ENCODE measurements at places on chromosomes 16 and 17. TPM values are rescaled to one million over a fixed set of nuclear protein-coding genes. Genes with fewer than 3 reads are reported as not detected.

GRCh38 chr16:80883159-80883642 is 78.8 kb upstream of the CDYL2 start:
- no peak overlapping the region for H3K4me3 ChIP-seq
- H3K4me1 ChIP-seq, result peaks cover 21% of the 10 kb centered on the region
- H3K27ac ChIP-seq, result no peak overlapping the region
- H3K27me3 ChIP-seq, result no peaks in the 10 kb centered on the region
- DNase-seq, result peak; percentile 79
- H3K36me3 ChIP-seq, result no peaks in the 10 kb centered on the region

GRCh38 chr16:53048139-53048915 is 4.4 kb downstream of the CHD9NB start:
- H3K4me3 ChIP-seq, result no peak overlapping the region
- H3K36me3 ChIP-seq, result no peaks in the 10 kb centered on the region
- peak; percentile 53 for DNase-seq
- H3K27me3 ChIP-seq, result no peaks in the 10 kb centered on the region

Gene DNAJA2
- total RNA-seq, result 17.1 TPM

GRCh38 chr17:68603656-68604055 is 2.5 kb upstream of the FAM20A start:
- no peaks in the 10 kb centered on the region for H3K36me3 ChIP-seq
- H3K27me3 ChIP-seq, result peaks cover 47% of the 10 kb centered on the region
- H3K4me1 ChIP-seq, result peaks cover 20% of the 10 kb centered on the region
- H3K4me3 ChIP-seq, result no peak overlapping the region

GRCh38 chr17:71869293-71869692 is 251.5 kb upstream of the SOX9 start:
- no peak for DNase-seq
- no peaks in the 10 kb centered on the region for H3K36me3 ChIP-seq
- no peaks in the 10 kb centered on the region for H3K27me3 ChIP-seq
- no peak overlapping the region for H3K27ac ChIP-seq
- peaks cover 13% of the 10 kb centered on the region for H3K4me1 ChIP-seq

GRCh38 chr17:73103641-73104335 is 11.3 kb upstream of the SLC39A11 start:
- no peaks in the 10 kb centered on the region for H3K4me1 ChIP-seq
- peaks cover 3% of the 10 kb centered on the region for H3K27me3 ChIP-seq
- H3K27ac ChIP-seq, result no peak overlapping the region
- H3K4me3 ChIP-seq, result no peak overlapping the region
- no peak for DNase-seq

- no peak overlapping the region for H3K27ac ChIP-seq
- peaks cover 8% of the 10 kb centered on the region for H3K36me3 ChIP-seq
- no peaks in the 10 kb centered on the region for H3K27me3 ChIP-seq
- no peak for DNase-seq
Measured at GRCh38 chr16:1745181-1745899, 26.0 kb downstream of the NME3 start.

GRCh38 chr16:88384222-88385111 is 1.7 kb downstream of the ZNF469 start:
- peaks cover 53% of the 10 kb centered on the region for H3K27me3 ChIP-seq
- peaks cover 17% of the 10 kb centered on the region for H3K4me1 ChIP-seq
- no peak for DNase-seq
- H3K36me3 ChIP-seq, result no peaks in the 10 kb centered on the region

GRCh38 chr16:75462806-75463205 is 1.7 kb downstream of the TMEM170A start:
- H3K4me1 ChIP-seq, result peaks cover 51% of the 10 kb centered on the region
- H3K4me3 ChIP-seq, result peak overlapping the region; percentile 90
- H3K27me3 ChIP-seq, result no peaks in the 10 kb centered on the region
- no peak for DNase-seq
- no peaks in the 10 kb centered on the region for H3K36me3 ChIP-seq
- peak overlapping the region; percentile 61 for H3K27ac ChIP-seq

DNA sequence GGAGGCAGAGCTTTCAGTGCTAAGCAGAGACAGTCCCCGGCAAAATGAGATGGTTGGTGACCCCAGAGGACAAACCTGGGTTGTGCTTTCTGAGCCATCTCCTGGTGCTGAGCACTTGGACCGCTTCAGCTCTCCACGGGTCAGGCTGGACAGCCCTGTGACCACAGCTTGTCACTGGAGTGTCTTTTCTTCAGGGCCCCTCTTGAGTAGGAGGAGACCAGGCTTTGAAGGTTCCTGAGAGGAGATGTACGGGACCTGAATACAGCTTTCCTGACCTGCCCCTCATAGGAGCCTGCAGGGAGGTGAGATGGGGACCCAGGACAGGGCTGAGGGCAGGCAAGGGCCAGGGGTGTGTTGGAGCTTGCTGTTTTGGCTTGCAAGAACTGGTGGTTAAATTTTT is 17.8 kb upstream of the ADGRG1 start:
- no peaks in the 10 kb centered on the region for H3K4me1 ChIP-seq
- no peak for DNase-seq
- H3K27me3 ChIP-seq, result no peaks in the 10 kb centered on the region
- no peak overlapping the region for H3K27ac ChIP-seq
- H3K36me3 ChIP-seq, result no peaks in the 10 kb centered on the region
- H3K4me3 ChIP-seq, result no peak overlapping the region

DNA sequence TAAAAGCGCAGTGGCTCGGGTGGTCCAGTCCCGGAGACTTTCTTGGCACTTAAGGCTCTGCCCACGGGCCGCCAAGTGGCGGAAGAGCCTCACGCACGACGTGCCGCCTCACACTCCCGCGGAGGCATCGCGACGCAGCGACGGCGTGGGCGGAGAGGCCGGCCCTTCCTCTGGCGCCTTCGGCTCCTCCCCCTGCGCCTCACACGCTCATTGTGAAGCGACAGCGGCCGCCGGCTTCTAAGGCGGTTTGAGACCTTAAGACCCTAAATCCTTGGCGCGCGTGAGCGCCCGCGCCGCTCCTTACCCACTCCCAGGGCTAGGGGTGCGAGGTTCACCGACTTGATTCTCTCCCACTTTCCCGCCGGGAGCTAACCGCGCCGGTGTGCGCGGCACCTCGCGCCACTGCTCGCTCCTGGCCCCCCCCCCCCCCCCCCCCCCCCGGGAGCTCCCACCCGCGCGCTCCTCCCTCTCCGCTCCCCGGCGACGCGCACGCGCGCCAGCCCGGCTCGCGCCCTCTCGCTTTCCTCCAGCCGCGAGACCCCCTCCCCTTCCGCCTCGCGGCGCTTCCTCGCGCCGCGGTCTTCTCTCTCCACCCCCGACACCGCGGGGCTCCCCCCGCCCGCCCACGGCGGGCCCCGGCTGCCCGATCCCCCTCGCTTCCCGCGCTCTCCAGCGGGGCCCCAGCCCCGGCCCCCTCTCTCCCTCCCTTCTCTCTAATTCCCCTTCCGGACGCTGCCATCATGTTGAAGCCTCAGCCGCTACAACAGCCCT is at the start of gene ATXN2L:
ATXN2L (plus strand) TSS at position 480 of the 771 bp plus-strand sequence; CDS start at position 741, 261 bp downstream.
- peak; percentile 95 for DNase-seq
- H3K36me3 ChIP-seq, result peaks cover 10% of the 10 kb centered on the region
- peak within 1 kb of the TSS; percentile 100 for H3K27ac ChIP-seq

Gene MGAT5B
- total RNA-seq, result not detected

Measured in transverse colon (tissue), 4 donors.